Heart right ventricle (tissue), 16 donors: ENCODE measurements at places on chromosomes 11 and 22. TPM values are rescaled to one million over a fixed set of nuclear protein-coding genes. Genes with fewer than 3 reads are reported as not detected.
A peak's percentile ranks its signal among the peaks of the same experiment; 100 is the strongest.

DNA sequence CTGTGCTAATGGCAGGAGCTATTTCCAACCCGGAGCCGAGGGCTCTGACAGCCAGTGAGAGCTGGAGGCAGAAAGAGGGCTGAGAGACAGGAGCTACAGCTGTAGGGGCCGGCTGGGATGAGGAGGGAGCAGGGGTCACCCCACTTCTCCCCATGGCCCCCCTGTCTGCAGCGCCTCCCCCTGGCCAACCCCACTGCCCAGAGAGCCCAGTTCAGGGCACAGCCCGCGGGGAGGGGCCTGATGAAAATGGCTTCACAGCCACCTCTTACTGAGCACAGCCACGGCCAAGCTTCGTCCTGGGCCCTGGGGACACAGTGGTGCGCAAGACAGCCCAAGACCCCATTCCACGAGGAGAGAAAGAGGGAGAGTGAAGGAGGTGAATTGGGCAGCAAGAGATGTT is 27.9 kb downstream of the RPL3 start:
- no peak for DNase-seq

DNA sequence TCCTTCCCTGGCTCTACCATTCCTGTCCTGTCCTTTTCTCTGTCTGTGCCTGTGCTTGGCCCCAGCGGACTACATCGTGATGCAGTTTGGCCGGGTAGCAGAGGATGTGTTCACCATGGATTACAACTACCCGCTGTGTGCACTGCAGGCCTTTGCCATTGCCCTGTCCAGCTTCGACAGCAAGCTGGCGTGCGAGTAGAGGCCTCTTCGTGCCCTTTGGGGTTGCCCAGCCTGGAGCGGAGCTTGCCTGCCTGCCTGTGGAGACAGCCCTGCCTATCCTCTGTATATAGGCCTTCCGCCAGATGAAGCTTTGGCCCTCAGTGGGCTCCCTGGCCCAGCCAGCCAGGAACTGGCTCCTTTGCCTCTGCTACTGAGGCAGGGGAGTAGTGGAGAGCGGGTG is 20.4 kb downstream of the TUB start:
- no peak for DNase-seq

- no peak for DNase-seq
These were observed 78.1 kb downstream of the CD44 start for GRCh38 chr11:35216962-35217678.

- DNase-seq, result peak; percentile 89
These were observed 18.5 kb upstream of the CBX7 start for GRCh38 chr22:39170825-39171622.

DNA sequence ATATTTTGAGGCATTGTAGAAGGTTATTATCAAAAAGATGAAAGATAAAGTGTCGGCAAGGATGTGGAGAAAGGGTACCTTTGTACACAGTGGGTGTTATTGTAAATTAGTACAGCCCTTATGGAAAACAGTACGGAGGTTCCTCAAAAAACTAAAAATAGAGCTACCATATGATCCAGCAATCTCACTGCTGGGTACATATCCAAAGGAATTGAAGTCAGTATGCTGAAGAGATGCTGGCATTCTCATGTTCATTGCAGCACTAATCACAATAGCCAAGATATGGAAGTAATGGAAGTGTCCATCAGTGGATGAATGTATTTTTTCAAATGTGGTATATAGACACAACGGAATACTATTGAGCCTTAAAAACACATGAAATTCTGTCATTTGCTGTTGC is 15.1 kb upstream of the MTMR3 start:
- no peak for DNase-seq

The TEX54 gene
- not detected for total RNA-seq

DNA sequence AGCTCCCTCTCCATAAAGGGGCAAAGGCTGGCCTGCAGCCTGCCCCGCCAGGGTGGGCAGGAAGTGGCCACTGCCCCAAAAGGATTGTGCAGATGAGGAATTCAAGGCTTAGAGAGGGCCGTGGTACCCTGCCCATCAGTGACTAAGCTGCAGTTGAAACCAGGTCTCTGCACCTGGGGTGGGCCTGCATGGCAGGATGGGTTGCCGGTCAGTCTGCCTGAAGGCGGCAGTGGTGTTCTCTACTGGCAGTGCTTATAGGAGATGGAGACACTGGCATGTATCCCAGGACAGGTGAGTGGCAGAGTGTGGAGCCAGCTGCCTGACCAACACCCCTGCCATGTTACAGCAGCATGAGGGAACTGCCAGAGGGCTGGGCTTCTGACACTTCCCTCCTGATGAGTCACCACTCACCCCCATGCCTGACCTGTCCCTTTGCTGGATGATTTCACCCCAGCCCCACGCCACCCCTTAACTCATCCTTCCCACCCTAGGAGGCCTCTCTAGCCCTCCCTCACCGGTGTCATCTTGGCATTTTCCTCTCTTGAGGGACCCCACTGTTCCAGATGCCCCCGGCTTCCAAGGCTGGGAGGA is 70.2 kb upstream of the LMO1 start:
- DNase-seq, result no peak

DNA sequence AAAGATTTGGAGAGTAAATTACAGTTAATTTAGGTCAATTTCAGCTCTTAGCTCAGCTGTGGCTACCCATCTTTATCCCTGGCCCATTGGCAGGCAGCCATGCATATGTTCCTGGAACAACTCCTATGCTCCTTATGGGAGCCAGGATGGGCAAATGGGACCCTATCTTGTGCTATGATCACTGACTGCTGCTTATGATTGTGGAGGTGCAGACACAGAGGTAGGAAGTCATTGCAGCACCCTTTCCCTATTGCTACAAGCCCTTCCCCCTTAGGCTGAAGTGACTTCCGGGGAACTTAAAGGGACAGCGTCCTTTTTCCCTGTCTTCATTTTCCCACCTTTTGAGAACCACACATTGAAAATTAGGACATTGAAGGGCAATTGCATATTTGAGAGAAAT is 112.7 kb downstream of the FCHSD2 start:
- no peak for DNase-seq

DNA sequence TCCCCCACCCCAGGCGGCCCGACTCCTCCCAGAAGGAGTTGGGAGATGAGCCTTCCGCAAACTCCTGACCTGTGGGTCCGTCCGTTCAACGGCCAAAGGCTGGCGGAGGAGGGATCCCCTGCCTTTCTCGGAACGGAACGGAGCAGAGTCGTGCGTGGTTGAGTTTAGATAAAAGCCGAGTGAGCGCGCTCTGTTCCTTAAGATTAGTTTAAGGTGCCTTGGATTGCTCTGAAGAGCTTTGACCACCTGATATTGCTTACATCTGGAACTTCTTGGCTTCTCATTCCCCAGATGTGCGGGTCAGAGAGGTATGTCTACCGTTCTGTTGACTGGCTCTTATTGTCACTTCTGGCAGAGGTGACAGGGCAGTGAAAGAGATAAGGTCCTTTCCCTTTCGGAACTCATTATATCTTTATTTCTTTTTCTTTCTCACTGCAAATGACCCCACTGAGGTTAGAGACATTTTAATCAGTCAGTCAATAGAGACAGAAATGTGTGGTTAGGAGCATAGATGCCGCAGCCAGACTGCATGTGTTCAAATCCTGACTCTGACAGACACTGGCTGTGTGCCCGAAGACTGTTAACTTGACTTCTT is at the start of gene TRIM6:
TRIM6 (plus strand) TSS at position 31 of the 595 bp plus-strand sequence; CDS start at position 292, 261 bp downstream.
- DNase-seq, result peak; percentile 51

The OR51B5 gene
- total RNA-seq, result not detected

The SLC25A18 gene
- total RNA-seq, result 0.65 TPM
